ENCODE measurements at places on chromosomes 2 and 18.

DNA sequence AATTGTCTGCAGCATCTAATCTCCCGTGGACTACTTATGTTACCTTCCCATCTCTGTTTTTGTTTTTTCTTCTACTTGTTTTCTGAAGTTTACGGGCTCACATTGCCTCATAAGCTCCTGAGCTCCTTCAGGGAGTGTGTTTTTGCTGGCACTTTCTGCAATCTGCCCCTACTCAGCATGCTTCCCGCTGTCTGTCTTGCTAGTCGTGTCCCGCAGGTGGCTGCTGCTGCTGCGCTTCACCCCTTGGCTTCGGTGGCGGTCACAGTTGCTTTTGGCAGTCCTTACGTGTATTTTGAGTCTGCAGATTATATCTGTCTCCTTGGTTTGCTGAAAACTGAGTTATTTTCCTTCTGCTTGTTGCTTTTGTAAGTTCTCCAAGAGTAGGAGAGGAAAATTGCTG is 37.3 kb downstream of the FER1L5 start:
- DNase-seq, result no peak

- DNase-seq, result no peak
Observed at GRCh38 chr2:128345436-128346165, 26.9 kb upstream of the HS6ST1 start.

DNA sequence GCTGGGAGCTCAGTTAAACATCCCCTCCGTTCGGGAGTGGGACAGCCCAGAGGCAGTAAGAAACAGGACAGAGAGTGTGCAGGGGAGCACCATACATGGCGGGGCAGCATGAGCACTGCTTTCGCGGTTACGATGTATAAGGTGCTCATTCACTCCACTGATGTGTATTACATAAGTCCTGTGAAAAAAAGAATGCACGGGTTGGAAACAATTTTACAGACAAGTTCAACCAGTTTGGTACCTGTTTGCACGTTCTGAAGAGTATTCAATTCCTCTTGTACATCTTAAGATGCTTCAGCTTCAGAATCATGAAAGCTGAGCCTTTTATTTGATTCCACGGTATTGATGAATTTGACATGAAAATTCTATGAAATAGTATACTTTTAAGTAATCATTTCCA is 97.8 kb upstream of the NETO1 start:
- DNase-seq, result no peak

- DNase-seq, result peak; percentile 63
Observed at GRCh38 chr2:240561325-240561971, 1.3 kb downstream of the DUSP28 start.

- no peak for DNase-seq
Observed at GRCh38 chr18:77086656-77087392, 45.8 kb downstream of the MBP start.

Measured in NCI-H460 (cell line).